ENCODE measurements at places on chromosomes 16 and 17.

DNA sequence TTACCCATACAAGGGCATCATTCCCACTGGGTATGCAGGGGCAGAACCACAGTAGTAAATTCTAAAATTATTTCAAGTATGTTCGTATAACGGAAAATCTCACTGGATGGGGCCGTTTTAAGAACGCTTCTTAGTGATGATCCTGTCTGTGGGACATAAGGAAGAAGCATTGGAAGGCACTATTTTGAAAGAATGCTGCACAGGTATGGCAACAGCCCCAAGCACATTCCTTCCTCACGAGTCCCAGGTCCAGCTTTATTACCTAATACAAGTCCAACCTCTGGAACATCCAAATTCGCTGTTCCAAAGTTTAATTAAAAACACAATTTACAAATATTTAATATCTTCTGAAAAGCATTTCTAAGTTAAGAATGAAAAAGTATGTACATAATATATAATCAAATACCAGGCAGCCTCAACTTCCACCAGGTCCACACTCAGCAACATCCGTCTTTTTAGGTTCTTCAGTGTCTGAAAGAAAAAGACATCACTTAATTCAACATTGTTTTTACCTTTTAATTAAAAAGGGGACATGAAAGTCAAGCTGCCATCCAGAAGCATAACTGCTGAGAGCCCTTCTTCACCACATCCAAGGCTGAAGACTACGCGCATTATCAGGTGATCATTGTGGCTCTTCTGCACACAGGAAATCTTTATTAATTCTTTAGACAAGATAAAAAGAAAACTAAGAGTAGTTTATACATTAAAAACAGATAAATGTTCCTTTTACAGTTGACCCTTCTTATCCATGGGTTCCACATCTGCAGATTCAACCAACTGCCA, 49.8 kb downstream of the BRD7 start:
- no peak for DNase-seq

DNA sequence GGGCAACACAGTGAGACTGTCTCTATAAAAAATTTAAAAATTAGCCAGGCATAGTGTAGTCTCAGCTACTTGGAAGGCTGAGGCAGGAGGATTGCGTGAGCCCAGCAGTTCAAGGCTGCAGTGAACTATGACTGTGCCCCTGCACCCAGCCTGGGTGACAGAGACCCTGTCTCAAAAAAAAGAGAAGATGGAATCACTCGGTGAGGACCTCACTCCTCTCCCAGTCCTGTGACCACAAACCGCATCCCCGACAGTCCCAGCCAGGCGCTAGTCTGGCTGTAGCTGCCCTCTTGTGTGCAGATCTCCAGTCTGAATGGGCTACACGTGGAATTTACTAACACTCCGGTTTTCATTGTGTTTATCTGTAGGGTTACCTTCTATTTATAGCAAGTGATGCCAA, 11.1 kb downstream of the DEXI start:
- no peak for DNase-seq

DNA sequence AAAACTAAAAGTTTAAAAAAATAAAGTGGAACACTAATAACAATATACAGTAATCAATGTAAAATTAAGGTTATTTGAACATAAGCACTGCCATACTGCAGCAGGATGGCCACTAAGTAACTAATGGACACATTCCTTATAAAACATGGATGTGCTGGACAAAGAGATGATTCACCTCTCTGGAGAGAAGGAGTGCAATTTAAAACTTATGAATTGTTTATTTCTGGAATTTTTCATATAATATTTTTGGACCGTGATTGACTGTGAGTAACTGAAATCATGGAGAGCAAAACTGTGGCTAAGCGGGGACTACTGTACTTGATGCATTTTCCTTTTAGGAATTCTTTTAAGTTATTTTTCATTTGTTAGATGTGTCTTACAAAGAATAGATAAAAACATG, 21.8 kb downstream of the CBFB start:
- no peak for DNase-seq

- DNase-seq, result no peak
Observed at GRCh38 chr16:84712801-84713775, 13.3 kb downstream of the USP10 start.

DNA sequence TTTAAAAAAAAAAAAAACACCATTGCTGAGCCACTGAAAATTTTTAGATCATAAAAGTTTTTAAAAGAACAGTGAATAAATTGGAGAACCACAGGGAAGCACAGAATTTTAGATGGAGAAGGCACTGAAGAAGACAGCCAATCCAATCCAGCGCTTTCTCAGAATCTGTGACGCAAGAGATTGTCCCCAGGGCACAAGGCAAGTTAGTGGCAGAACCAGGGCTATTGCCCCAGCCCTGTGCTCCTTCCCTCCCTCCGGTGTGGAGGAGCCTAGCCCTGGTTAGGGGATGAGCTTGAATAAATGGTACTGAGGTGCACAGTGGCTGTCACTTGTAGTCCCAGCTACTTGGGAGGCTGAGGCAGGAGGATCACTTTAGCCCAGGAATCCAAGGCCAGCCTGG, 108.3 kb downstream of the ZNF423 start:
- DNase-seq, result no peak

GRCh38 chr17:82892899-82893565, 53.2 kb upstream of the ZNF750 start:
- no peak for DNase-seq

- DNase-seq, result no peak
Observed at GRCh38 chr17:81323083-81323369, 27.9 kb upstream of the SLC38A10 start.

- peak; percentile 73 for DNase-seq
Observed at GRCh38 chr16:4316864-4317531, 1.1 kb downstream of the GLIS2 start.

DNA sequence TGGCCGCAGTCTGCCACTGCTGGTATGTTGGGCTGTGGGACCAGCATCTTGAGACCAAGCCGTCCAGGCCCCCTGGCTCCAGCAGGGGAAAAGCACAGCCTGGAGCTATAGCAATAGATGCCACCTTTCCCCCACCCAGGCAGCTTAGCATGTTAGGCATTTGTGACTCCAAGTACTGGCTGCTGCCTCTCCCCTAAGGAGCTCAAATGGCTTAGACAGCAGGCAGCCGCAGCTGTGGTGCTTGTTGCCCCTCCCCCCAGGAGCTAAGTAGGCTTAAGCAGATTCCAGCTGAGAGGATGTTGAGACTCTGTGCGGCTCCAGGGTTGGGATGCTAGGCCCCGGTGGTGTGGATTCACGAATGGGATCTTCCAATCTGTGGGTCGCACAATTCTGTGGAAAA, 88.8 kb upstream of the ANKFN1 start:
- no peak for DNase-seq

DNA sequence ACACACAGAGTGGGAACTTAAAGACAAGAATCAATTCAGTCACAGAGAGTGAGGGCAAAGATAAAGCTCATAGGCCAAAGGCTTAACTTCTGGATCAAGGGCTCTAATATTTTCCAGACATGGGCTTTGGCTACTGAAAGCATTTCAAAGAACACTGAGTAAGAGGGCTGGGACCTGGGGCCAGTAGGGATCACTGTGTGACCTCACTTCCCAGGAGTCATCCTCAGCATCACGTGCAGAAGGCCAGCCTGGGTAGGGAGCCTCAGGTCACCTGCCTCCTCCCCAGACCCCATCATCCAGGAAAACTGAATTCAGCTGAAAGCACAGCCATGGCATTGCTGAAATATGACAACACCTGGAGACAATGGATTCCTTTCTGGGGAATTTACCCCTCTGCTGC, 163.5 kb downstream of the RAB11FIP4 start:
- DNase-seq, result no peak

DNA sequence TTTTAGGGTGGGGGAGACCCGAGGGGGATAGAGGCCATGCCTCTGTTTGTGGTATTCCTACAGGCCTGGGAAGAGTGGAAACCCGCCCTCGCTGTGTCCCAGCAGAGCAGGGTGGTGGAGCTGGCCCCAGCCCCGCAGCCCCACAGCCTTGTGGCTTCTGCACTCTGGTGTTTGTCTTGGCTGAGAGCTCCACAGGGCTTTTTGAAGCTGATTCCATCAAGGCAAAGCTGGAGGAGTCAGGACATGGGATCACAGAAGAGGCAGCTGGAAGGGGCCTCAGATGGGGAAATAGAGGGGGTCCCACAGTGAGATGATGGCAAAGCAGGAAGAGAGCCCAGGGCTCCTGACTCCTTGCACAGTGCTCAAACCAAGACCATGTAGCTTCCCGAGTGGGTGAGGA, 5.0 kb upstream of the WFIKKN2 start:
- DNase-seq, result no peak

- DNase-seq, result no peak
Observed at GRCh38 chr16:2002406-2003230, 7.0 kb downstream of the ZNF598 start.

DNA sequence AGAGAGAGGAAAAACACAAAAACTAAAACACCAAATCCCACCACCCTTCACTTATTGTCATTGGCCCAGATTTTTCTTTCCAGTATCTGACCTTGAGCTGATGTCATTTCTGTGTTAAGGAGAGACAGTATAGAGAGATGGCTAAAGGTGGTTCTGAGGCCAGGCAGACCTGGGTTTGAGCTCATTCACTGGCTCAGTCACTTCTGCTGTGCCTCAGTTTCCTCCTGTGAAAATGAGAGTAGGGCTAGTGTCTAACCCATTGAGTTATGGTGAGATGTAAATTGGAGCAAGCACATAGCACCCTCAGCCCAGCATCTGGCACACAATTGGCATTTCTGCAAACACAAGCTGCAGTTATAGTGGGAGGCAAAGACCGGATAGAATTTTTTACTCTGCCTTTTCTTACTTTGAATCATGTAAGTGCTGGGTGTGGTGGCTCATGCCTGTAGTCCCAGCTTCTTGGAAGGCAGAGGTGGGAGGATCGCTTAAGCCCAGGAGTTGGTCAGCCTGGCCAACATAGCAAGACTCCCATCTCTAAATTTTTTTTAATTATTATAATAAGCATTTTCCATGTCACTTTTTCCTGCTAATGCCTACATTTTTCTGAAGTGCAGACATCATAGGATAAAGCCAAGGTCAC, 6.4 kb upstream of the KIFC3 start:
- DNase-seq, result no peak

DNA sequence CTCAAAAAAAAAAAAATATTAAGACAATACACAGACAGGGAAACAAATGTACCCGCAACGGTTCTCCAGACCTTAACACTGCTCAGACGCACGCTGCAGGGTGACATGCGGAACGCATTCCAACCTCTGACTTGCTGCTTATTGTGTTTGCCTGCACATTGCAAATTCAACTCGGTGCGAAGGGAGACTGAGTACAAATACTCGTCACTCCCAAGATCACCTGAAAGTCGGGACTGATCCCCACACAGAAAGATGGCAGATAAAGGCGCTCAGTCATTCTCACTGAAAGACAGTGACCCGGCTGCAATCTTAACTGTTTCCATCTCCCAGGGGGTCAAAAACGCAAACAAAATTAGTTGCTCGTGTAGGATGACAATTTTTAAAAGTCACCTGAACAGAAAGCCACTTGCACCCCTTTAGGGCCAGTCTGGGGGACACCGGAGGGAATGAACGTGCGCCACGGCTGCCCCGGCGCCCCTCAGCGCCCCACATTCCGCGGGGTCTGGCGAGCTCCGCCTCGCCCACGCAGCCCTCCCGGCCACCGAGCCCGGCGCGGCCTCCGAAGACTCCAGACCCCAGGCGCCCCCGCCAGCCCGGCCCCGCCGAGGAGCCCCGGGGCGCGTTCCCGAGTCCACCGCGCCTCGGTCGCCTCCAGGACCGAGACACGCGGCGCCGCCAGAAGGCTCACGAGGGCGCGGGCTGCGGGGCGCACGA, 589 bp downstream of the CLCN7 start:
- DNase-seq, result no peak

DNA sequence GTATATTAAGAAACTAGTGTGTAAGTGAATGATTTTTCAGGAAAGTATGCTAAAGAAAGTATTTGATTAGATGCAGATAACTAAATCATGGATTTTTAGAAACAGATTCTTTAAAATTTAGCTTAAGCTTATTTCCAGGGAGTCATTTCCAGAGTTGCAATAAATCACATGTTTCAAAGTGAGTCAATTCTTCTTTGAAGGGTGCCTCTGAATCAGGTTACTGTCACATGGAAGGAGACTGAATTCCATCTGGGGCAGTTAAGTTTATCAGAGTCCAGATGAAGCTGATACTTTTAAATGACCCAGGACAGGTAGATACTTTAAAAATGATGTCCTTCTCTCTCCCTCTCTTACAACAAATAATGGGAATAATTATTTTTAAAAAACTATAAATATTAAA, 5.0 kb downstream of the MFSD11 start:
- DNase-seq, result no peak

- DNase-seq, result peak; percentile 41
Observed at GRCh38 chr17:16486373-16487250, 5.4 kb downstream of the LRRC75A start.

DNA sequence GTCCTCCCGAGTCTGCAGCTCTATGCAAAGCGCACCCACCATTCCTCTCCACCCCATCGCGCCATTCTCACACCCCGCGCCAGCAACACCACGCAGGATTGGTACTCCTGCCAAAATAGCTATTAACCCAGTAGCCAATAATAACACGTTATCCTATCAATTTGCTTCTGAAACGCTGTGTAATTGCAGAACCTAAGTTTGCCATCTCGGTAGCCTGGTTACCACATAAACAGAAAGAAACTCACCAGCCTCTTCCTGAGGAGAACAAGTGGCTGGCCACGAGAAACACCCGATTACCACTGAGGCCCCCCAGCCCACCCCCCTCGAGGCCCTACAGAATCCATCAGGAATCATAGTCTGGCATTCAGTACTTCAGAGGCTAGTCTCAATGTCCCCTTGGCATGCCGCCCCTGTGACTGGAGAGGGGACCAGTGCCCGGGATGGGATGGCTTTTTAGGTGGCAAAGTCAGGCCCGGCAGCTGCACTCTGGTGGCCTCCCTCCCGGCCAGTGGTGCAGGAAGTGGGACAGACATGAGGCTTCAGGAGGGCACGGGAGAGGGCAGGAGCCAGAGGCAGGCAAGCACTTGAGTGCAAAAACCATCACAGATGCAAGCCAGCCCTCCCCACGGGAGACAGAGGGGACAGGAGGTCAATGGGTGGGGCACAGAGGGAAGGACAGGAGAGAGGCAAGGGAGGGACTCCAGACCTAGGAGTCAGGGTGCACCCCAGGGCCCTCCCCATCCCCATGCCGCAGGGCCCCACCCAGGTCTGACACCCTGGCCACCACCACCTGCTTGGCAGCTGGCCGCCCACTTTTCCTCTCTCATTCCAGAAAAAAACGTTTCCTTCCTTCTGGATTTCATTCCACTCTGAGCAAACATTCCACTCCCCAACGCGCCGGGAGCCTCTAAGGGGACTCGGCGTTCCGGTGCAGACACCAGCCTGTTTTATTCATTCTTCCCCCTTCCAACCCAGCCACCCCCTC, 192.5 kb downstream of the ZNF423 start:
- no peak for DNase-seq

DNA sequence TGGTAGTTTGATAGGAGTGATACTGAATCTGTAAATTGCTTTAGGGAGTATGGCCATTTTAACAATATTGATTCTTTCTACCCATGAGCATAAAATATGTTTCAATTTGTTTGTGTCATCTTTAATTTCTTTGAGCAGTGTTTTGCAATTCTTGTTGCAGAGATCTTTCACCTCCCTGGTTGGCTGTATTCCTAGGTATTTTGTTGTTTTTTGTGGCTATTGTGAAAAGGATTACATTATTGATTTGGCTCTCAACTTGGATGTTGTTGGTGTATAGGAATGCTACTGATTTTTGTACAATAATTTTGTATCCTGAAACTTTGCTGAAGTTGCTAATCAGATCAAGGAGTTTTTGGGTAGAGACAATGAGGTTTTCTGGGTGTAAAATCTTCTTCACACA, 3.2 kb downstream of the KRTAP9-9 start:
- DNase-seq, result no peak

GRCh38 chr16:65908568-65908967, 457.9 kb upstream of the CDH5 start:
- DNase-seq, result peak; percentile 2
